ENCODE measurements at places on chromosomes 4 and X. TPM values are rescaled to one million over a fixed set of nuclear protein-coding genes. Genes with fewer than 3 reads are reported as not detected.

SLC49A3 gene
- 25.2 TPM for polyA plus RNA-seq

PLRG1 gene
- 54.9 TPM for polyA plus RNA-seq

MAOA gene
- polyA plus RNA-seq: 0.52 TPM

- no peak for DNase-seq
Observed at GRCh38 chr4:2837110-2837903, 6.3 kb upstream of the ADD1 start.

DNA sequence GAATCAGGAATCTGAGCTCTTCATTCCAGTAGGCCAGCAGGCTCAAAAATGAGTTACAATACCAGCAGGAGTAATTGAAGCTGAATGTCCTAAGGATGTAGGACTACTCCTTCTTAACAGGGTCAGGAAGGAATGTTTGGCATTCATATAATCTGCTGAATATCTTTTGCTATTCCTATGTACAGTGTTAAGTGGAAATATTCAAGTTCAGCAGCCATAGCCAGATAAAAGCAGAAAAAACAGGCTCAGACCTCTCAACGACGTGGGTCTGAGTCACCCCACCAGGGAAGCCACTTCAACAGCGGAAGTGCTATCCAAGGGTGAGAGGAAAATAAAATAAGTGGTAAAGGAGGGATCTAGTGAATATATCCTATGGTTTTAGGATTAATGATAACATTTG lies 577.0 kb downstream of the SPOCK3 start:
- DNase-seq: no peak

GRCh38 chr4:67762086-67762485 lies 7.9 kb upstream of the GNRHR start:
- DNase-seq: no peak

- no peak for DNase-seq
Observed at GRCh38 chrX:36083256-36083655, 163.7 kb downstream of the CFAP47 start.
